ENCODE measurements at places on chromosomes 1 and 21.

DNA sequence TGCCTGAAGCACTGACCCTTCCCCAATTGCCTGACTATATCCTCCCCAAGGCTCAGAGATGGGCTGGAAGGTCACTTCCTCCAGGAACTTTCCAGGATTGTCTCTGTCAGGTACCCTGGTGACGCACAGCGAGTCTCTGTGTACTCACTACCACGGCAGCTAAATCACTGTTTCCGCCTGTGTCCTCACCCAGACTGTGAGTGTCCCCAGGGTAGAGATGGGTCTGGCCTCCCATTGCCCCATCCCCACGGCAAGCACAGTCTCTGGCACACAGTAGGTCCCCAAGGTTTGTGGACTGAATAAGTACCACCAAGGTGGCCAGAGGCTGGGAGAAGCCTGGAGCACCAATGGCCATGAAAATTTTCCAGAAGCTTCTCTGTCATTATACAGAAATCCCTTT is 93.8 kb upstream of the RUNX3 start:
- DNase-seq: no peak

DNA sequence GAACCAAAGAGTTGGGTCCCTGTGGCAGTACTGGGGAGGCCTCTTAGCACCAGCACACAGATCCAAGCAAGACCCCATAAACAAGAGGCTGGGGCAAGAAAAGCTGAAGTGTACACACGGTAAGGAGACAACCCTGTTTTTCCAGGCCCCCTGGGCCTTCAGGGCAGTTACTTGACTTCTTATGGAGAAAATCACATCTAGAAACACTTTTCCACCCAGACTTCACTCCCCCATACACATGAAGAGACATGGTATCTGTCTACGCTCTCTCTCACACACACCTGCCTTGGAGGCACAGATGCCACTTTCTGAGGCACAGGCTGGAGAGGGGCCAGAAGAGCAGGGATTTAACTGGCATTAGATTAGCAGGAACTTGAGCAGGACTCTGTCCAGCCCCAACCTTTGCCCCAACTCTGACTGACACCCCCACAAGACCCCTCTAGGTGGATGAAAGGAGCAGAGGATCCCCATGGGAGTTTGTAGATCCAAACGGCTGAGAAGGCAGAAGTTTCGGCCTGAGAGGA is 2.2 kb downstream of the CERS2 start:
- no peak for DNase-seq

DNA sequence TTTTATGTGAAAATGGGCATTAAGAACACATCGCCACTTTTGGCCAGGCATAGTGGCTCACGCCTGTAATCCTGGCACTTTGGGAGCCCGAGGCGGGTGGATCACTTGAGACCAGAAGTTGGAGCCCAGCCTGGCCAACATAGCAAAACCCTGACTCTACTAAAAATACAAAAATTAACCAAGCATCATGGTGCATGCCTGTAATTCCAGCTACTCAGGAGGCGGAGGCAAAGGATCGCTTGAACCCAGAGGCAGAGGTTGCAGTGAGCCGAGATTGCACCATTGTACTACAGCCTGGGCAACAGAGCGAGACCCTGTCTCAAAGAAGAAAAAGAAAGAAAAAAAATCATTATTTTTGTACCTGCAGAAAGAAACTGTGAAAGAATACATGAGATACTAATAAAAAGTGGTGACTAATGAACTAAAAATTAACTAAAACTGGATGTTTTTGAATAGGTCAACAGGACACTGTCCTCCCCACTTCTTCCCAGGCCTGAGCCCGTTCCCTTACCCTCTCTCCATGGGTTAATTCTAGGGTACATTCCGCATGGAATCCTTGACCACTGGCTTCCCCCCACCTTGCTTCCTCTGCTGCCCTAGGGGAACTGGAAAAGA is 8.3 kb upstream of the TINAGL1 start:
- DNase-seq: no peak

- DNase-seq: no peak
These were observed 107.7 kb upstream of the ZNF648 start for GRCh38 chr1:182169203-182169602.

- no peak for DNase-seq
These were observed 257.2 kb downstream of the SPATA17 start for GRCh38 chr1:217888328-217888727.

- no peak for DNase-seq
These were observed 24.9 kb downstream of the SUSD4 start for GRCh38 chr1:223338811-223339746.

GRCh38 chr21:28856588-28857250 is 136.0 kb downstream of the LTN1 start:
- DNase-seq: no peak

GRCh38 chr1:21508580-21509350 is 458 bp upstream of the ALPL start:
- DNase-seq: peak; percentile 83

GRCh38 chr1:201500670-201501120 is 6.2 kb downstream of the CSRP1 start:
- DNase-seq: no peak

DNA sequence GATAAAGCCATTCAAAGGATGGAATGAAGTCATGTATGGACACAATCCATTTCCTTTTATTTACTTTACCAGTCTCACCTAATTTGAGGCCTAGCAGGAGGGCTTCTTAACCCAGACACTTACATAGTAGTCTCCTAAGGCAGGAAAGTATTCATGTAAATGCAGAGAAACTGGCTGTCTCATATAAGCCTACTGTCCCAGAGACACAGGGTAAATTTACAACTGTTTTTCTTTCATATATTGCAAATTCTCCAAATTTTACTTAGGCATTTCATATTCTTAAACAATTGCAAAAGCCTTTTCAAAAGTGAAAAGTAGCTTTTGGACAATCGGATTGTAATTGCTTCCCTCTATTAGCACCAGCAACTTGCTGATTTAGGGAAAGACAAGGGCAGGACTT is 29.9 kb downstream of the SPAG17 start:
- DNase-seq: no peak

- DNase-seq: no peak
These were observed 25.8 kb upstream of the TRIM45 start for GRCh38 chr1:117147341-117147831.

DNA sequence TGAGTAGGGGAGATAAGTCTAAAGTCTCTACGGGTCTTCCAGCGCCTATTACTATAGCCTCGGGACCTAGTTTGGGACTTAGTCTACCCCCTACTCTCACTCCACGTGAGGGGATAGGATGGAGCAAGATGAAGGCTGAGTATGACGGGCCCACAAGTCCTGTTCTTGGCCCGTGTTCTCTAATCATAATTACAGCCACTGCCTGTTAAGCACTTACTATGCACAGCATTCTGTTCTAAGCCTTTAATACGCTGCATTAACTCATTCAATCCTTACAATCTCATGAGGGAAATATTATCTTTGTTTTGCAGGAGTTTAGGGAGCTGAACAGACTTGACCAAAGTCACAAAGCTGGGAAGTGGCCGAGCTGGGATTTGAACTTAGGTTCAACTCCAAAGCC is 23.9 kb upstream of the EPB41 start:
- no peak for DNase-seq

DNA sequence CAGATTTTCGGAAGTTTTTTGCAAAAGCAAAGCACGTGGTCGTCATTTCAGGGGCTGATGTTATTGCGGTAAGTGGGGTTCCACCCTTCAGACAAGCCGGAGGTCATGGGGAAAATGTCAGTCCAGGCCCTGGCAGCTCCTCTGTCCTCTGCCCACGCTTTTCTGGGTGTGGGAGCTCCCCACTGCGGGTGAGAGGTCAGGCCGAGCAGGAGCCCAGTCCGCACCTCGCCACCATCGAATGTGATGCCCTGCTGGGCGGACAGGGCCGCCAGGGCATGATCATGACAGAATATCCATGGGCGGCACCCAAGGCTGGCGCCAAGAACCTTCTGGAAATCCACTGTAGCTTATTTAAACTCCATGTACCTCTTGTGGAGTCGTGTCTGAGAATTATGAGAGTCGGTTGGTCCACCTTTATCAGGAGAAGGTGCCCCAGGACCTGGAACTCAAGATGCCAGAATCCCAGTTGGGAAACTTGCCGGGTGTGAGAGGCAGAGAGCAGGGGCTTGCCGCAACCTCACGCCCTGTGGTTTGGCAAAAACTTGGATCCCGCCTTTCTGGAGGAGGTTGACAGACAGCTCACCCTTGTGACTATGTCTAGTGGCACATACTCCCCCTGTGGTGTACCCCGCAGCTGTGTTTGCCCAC is 6.9 kb downstream of the DIRAS3 start:
- DNase-seq: no peak

GRCh38 chr1:246934765-246935164 is 3.0 kb upstream of the AHCTF1 start:
- DNase-seq: no peak

- no peak for DNase-seq
These were observed 142.6 kb downstream of the GRIK1 start for GRCh38 chr21:29797155-29797554.

DNA sequence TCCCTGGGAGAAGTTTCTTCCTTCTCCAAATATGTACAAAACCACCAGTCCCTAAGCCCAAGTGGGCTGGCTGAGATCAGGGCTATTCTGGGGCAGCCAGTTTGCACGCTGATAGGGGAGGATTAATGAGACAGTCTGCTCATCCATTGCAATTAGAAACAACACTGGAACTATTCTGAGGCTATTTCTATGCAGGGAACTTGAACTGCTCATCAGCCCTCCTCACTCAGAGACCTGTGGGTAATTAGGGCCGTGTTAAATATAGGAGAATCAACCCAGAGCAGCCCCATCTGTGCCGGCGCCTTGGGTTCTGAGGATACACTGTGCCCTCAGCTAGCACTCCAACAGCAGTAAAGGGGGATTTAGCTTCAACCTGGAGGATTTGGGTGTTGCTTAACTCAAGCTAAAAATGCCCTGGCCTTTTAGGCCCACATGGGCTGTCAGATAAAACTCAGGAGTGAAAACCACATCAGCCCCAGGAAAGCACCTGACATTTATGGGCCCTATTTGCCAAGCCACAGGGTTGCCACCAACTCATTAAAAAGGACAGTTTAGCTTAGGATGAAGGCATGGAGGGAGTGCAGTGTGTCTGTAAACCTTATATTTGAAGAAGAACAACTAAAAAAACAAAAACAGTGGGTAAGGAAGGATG is 53.9 kb downstream of the DUSP10 start:
- DNase-seq: no peak

Data from frontal cortex (tissue), 4 donors.